ENCODE measurements at places on chromosomes 1 and 21.

DNA sequence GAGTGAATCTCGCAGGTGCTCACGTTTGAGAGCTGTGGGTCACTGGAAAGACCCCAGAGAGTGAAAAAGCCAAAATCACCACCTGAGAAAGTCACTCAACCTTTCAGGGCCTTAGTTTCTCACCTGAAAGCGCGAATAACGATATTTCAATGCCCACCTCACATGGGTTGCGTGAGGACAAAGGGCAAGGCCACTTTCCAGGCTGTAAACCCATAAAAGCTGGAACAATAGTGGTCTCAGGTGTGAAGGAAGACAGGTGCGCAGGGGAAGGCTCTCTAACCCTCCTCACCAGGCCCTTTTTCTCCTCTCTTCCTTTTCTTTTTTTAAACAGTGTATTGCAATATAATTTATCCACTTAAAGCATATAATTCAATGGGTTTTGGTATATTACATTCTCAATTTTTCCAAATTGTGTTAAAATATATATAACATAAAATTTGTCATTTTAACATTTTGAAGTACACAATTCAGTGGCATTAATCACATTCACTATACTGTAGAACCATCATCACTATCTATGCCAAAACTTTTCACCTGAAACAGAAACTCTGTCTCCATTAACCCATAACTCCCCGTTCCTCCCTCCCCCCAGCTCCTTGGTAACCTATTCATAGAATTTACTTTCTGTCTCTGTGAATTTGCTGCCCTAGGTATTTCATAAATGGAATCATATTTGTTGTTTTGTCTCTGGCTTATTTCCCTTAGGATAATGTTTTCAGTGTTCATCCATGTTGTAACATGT lies 118.4 kb upstream of the TNR start:
- DNase-seq: no peak

- DNase-seq: no peak
Observed at GRCh38 chr21:28074676-28075075, 918.0 kb downstream of the LTN1 start.

DNA sequence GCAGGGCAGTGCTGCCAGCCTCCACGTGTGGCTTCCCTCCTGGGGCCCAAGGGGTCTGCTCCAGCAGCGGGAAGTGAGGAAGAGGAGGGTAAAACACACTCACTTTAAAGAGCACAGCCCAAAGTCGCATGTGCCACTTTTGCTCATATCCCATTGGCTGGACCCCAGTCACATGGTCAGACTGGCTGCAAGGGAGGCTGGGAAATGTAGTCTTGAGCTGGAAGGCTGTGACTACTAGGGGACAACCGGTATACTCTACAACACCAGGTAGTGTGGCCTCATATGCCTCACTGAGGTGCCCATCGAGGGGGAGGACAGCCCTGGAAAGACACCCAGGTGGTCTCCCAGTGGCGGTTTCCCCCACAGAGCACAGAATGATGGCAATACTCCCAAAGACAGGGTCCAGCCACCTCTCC lies 45.2 kb downstream of the CAMK2N1 start:
- no peak for DNase-seq

DNA sequence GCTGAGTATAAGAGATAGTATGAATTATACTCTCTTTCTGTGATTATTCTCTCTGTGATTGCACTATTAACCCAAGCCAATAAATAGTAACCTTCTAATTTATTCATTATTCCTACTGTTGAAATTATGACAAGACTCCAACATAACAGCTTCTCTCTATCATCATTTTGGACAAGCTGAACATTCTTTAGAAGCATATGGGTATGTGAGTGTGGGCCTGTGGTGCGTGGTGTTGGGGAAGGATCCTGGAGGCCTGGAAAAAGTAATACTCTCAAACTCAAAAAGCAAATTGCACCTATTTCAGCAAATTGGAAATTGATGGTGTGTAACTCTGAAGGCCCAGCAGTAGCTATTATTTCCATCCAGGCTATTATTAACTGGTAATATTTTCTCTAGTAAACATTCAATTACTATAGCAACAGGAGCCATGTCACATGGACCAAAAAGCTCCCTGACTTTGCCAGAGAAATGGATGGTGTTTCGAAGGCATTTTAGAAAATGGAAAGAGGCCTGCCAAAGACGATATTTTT lies 502.8 kb downstream of the LTN1 start:
- no peak for DNase-seq

DNA sequence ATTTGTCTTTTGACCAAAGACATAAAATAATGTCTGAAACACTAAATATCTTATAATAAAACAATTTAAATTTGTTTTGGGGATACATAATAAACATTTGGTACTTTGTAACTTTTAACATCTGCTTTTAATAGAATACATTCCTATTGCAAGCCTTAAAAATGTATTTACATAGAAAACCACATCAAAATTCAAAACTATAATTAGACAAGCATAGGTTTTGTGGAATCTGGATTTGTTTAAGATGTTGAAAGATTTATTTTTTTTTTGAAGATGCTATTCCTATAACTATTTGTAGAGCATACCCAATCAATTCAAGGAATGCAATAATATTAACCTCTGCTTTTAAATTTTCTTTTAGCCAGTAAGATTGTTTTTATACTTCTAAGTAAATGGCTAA lies 125.7 kb downstream of the FMN2 start:
- DNase-seq: no peak

GRCh38 chr1:9881838-9882249 lies 28.2 kb downstream of the CTNNBIP1 start:
- no peak for DNase-seq

DNA sequence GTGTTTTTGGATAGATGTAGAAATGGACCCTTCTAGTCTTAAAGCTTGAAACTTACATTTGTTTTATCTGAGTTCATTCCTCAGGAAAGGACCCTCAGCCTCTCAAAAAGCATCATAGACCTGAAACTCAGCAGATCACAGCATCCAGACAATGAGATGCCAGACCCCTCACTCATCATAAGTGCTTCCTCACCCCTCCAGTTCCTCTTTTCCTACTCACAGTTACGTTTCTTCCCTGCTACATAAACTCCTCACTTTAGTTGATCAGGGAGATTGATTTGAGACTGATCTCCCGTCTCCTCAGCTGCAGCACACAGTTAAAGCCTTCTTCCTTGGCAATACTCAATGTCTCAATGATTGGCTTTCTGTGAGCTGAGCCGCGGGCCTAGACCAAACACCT lies 282.0 kb downstream of the FAM72C start:
- DNase-seq: no peak

DNA sequence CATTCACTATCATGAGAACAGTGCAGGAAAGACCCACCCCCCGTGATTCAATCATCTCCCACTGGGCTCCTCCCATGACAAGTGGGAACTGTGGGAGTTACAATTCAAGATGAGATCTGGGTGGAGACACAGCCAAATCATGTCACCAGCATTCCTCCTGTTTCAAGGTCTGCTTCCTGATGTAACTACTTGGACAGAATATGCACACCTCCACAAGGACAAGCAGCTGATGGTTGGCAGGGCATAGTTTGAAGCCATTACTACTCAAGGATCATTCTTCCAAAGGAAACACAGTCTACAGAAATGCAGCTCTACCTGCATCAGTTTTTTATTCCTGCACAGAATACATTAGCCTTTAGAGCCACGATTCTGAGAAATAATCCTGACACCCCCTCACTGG lies 28.5 kb upstream of the RNF2 start:
- DNase-seq: no peak

GRCh38 chr21:44890338-44890931 lies 16.9 kb upstream of the PTTG1IP start:
- DNase-seq: no peak

GRCh38 chr1:109025694-109026093 lies 16.2 kb downstream of the WDR47 start:
- no peak for DNase-seq

DNA sequence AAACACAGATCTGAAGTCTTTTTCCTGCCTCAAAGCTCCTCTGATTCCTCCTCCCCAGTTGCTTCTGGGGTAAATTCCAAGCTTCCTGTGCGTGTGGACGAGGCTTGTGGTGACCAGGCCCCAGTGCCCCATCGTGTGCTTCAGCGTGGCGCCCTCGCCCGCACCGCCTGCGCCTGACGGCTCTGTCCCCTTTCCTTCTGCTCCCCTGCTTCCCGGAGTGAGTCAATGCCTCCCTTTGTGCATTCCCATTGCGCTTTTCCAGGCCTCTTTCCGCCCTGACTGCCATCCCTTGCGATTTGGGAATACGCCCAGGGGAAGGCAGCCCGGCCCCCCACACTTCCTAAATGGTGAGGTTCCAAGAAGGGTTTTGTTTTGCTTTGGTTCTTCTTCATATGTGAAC lies 36.3 kb downstream of the FAAP20 start:
- no peak for DNase-seq

GRCh38 chr1:40384887-40385286 lies 11.4 kb downstream of the SMAP2 start:
- DNase-seq: no peak

- DNase-seq: no peak
Observed at GRCh38 chr1:165435801-165436200, 9.1 kb downstream of the RXRG start.

GRCh38 chr1:201038186-201038876 lies 14.8 kb upstream of the KIF21B start:
- DNase-seq: no peak

DNA sequence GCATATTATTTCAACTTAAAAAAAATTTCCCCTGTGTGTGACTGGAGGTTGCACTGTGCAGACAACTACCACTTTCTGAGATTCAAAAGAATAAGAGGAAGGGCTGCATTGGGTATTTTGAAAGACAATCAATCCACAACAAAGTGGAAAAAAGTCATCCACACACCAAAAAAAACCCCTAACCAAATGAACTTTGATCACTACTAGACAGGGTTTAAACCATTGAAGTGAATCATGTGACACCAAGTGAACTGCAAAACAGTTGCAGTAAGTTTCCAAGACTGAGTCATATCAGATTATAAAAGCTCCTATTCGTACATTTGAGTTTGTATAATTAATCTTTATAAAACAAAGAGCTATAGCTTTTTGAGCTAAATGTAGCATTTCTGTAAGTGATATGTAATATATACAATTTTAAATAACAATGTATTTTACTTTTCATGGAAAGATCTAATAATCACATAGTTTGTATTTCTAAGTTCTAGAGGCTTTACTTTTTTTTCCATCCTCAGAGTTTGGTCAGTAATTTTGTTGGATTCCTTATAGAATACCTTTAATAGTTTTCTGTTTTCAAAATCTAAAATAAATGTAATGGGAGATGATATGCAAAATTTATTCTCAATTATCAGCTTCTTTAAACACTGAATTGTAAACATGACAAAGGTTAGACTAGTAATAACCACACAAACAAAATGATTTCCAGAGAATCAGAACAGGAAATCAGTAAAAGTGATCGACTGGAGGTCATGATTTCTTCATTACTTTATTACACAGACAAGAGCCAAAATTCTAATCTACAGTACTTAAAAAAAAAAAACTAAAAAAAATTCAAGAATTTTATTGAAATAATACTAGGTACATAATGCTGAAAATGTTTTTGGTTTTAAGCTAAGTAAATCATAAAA lies 50.5 kb upstream of the GFI1 start:
- no peak for DNase-seq

DNA sequence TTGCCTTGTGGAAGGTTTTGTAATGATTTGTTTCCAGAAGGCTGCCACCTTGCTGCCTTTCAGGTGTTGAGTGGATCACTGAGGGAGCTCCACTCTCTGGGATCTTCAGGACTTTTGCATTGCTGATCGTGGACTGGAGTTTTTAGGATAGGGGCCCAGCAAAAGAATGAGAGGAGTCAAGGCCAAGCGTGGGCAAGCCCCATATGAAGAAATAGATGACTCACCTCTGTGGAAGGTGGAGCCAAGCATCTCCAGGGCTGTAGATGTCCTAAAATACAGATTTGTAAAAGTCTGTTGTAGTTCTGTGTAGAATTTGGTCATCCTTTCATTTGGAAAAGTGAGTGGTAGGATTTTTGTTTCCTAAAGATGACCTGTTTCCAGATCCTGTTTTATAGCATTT lies 67.0 kb downstream of the ST3GAL3 start:
- DNase-seq: no peak

- DNase-seq: no peak
Observed at GRCh38 chr1:169240449-169241232, 127.0 kb downstream of the NME7 start.

DNA sequence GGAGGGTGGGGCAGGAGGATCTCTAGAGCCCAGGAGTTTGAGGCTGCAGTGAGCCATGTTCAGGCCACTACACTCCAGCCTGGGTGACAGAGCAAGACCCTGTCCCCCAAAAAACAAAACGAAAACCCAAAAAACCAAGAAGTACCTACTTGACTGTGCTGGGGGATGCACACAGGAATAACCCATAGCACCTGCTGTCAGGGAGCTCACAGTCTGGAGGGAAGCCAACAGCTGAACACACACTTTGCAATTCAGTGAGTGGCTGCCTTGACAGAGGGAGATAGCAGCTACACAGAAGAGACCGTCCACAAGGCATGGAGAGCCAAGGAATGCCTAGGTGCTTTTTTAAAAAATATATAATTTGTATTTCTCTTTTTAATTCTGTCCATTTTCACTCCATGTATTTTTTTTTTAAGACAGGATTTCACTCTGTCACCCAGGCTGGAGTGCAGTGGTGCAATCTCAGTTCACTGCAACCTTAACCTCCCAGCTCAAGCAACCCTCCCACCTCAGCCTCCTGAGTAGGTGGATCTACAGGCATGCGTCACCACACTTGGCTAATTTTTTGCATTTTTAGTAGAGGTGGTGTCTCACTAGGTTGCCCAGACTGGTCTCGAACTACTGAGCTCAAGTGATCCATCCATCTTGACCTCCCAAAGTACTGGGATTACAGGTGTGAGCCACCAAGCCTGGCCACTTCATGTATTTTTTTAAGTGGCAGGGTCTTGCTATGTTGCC lies 68.7 kb downstream of the NID1 start:
- no peak for DNase-seq

DNA sequence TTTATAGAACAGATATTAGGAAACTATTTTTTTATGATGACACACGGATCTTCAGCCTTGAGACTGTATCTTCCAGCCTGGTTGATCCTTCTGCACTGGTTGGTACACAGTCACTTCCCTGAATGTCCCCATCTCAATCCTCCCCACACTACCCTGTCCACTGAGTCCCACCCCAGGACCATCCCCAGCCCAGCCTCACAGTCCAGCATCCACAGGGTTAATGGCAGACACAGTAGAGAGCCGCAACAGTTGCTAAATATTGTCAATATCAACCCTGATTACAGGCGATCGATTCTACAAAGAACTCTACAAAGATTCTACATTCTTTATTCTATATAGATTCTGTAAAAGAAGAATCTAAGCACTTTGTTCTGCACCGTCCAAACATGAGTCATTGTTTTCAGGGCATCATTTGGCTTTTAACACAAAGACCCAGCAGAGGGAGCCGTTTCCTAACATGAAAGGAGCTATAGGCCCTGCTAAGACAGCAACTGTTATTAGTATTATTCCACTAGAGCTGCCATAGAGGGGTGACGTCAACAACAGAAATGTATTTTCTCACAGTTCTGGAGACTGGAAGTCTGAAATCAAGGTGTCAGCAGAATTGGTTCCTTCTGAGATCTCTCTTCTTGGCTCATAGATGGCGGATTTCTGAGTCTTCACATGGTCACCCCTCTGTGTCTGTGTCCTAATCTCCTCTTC lies 30.1 kb upstream of the IFNAR2 start:
- DNase-seq: no peak
